ENCODE measurements at places on chromosomes 12 and 14.
A peak's percentile ranks its signal among the peaks of the same experiment; 100 is the strongest.

- DNase-seq, result no peak
Measured at GRCh38 chr12:65867394-65867793, 43.1 kb downstream of the HMGA2 start.

DNA sequence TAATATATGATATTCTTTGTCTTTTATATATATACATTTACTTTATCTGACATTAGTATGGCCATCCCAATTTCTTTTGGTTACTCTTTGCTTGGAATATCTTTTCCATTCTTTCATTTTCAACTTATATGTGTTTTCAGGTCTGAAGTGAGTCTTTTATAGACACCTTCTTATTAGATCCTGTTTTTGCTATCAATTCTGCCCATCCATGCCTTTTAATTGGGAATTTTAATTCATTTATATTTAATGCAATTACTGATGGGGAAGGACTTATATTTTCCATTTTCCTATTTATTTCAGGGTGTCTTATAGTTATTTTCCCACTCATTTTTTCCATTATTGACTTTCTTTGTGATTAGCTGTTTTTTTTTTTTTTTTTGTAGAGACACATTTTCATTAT, 43.4 kb downstream of the GABARAPL1 start:
- DNase-seq, result no peak

- DNase-seq, result no peak
Measured at GRCh38 chr12:93804392-93805179, 127.4 kb downstream of the CRADD start.

- no peak for DNase-seq
Measured at GRCh38 chr12:3697311-3697870, 55.5 kb downstream of the CRACR2A start.

DNA sequence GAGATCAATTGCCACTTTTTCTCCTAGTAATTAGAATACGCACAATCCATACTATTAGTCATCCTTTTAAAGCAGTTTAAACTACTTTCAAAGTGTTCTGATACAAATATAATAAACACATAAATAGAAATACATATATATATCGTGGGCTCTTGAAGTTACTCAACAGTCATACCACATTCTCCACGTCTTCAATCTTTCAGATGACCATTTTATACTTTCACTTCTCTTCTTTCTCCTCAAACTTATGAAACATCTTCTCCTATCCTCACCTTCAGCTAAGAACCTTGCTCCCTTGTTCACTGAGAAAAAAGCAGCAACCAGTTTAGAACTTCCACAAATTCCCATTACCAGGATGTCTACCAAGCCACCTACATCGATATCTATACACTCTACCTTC, 19.2 kb downstream of the CEP290 start:
- DNase-seq, result no peak

DNA sequence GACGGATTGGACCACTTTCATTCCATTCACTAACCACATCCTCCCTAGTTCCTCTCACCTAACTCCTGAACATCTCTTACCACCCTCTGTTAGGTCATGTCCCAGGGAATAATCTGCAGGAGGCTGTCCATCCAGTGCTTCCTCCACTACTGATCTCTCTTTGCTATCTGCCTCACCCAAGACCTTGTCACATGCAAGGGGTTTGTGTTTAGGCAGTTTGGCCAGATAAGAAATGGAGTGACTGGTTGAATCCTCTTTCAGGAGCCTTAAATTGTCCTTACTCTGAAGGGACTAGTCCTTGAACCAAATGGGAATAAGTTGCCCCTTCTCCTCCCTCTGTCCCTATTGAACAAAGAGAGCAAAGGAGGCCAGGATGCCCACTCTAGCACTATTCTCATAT, 249.2 kb upstream of the BTG1 start:
- DNase-seq, result no peak

GRCh38 chr14:105489542-105490266, 1.3 kb upstream of the TEDC1 start:
- peak; percentile 90 for DNase-seq

- DNase-seq, result no peak
Measured at GRCh38 chr14:58822856-58823255, 185.1 kb downstream of the DACT1 start.

- DNase-seq, result no peak
Measured at GRCh38 chr14:34449819-34450541, 12.1 kb downstream of the SPTSSA start.

- DNase-seq, result no peak
Measured at GRCh38 chr12:84807249-84807648, 105.3 kb downstream of the SLC6A15 start.

DNA sequence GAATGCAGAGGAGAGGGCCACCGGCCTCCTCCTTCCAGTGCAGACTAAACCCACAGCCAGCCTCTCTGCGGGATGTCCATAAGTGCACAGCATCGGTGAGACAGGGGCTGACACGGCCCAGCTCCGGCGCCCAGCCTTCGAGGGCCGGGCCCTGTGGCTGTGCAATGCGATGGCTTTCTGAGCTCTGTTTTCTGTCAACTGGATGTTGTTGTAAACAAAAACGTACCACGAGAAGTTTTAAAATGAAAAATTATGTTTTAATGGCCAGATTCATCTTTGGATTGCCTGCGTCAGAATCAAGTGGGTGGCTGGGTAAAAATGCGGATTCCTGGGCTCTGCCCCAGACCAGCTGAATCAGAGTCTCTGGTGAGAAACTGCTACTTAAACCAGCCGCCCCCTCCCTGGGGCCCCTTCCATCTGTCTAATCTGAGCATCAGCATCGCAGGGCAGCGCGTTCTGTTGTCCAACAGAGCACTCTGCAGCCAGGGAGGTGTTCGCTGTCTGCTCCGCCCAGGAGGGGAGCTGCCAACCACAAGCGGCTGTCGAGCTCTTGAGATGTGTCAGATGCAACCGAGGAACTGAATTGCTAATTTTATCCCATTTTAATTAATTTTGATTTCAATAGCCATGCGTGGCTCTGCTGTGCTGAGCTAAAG, 133.4 kb downstream of the RFLNA start:
- no peak for DNase-seq

DNA sequence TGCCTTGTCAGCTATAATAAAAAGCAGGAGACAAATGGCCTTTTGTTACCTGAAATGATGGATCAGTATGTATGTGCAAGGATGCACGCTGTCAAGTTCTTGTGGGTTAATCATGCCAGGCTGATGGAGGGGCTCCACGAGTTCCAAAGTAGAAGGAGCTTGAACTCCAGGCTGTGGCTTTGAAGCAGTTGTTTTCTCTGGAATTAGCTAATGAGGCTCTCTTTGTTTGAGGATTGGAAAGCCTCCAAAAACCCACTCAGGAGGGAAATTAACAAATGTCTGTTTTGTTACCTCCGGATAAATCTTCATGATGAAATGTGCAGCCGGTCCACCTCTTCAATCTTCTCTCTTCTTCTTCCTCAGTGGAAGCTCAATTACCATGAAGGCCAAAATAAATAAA, 605.5 kb downstream of the DIO2 start:
- no peak for DNase-seq

Data from CD4-positive, alpha-beta T cell treated with Interferon gamma for 1 hour (primary cell).